NCI-H1930 (cell line): ENCODE measurements at places on chromosomes 3 and 15.

DNA sequence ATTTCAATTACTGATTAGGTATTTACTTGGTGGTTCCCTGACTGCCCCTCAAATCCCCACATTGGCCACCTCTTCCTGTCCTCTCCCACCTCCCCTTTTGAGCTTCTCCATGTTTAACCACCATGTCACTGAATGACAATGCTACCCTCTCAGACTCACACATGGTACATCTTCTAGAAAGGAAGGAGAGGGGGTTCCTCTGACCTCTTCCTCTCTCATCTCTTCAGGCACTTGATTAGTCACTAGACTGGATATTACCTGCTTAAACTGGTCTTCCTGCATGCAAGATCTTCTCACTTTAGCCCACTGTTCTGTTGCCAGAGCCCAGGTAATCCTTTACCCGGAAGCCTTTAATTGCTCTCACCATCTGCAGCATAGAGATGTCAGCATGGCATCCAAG lies 64.9 kb downstream of the DIPK2A start:
- no peak for DNase-seq

DNA sequence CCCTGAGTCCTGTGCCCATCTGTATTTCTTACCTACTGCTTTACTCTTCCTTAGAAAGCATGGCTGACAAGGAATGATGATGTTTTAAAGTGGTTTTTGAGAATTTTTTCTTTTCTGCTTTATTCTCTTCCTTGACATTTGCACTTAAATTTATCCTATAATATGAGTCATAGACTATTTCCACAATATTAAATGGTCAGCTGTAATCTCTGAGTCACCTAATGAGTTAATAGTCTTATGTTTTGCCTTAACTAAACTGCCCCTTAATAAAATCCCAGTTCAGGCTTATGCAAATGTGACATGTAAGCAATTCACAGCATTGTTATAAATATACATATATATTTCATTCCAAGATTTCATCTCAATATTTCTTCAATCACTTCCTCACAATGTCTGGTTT lies 23.8 kb downstream of the MEIS2 start:
- DNase-seq = no peak

DNA sequence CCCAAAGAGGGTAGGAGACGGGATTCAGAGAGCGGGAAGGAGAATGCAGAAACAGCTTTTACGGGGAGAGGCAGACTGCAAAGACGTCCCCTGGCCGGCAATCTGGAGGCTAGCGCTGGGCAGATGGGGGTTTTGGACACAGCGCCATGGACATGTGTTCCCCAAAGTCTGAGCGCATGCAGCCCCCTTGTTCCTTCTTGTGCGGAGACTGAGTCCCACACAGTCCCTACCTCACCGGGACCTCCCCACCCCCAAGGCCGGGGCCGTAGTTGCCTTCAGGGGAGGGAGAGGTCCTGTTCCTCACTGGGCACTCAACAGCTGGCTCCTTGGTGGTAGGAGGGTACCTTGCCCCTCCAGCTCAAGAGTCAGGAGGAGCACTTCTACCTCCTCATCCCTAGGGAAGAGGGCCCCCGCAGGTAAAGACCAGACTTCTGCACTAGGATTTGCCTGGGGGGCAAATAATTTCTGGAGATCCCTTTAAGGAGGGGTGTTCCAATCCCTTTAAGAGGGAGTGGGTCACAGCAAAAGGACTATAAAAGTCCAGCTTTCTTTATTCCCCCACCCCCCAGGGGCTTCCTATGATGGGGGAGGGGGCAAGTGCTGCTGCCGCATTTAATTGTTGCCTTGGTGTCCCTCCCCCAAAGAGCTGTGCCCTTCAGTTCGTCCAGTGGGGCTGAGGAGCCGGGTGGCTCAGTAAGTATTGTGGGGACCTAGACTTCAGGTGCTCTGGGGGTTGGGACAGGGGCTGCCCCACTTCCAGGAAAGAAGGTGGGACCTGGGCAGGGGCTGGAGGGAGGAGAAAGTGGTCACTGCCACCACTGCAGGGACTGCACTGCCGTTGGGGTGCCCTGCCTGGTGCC lies 3.6 kb upstream of the BAHD1 start:
- no peak for DNase-seq

GRCh38 chr3:149450281-149450680 lies 24.2 kb upstream of the TM4SF4 start:
- no peak for DNase-seq

GRCh38 chr15:56241374-56242105 lies 2.1 kb downstream of the RFX7 start:
- no peak for DNase-seq

DNA sequence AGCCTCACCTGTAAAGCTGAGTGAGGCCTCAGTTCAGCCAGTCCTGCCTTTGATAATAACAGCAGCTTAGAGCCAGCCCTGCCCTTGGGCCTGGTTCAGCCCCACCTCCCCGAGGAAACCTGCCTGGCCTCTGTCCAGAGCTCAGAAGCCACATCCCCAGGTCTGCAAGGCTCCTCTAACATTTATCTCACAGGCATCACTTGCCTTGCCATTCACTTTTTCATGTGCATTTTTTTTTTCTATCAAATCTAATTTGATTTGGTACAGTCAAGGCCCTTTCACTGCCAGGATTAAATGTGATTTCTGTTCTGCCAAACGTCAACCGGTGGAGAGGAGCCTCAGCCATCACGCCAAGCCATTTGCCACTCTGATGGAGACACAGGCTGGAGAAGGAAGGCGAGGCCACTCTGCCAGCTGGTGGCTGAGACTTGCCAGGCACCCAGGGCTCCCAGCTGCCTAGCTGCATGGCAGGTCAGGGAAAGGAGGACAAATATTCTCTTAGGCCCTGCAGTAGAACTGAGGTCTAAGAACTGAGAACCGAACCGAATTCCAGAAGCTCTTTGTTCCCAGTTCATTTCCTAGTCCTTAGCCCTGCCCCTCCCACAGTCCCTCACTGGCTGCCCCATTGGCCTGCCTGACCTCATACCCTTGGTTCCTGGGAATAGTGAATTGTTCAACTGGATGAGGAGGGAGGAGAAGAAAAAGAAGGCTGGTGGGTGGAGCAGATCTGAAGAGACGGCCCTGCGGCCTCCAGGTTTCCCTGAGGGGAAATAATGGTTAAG lies 76.4 kb downstream of the SPSB4 start:
- no peak for DNase-seq

GRCh38 chr3:50078091-50078490 lies 10.6 kb upstream of the RBM5 start:
- no peak for DNase-seq

DNA sequence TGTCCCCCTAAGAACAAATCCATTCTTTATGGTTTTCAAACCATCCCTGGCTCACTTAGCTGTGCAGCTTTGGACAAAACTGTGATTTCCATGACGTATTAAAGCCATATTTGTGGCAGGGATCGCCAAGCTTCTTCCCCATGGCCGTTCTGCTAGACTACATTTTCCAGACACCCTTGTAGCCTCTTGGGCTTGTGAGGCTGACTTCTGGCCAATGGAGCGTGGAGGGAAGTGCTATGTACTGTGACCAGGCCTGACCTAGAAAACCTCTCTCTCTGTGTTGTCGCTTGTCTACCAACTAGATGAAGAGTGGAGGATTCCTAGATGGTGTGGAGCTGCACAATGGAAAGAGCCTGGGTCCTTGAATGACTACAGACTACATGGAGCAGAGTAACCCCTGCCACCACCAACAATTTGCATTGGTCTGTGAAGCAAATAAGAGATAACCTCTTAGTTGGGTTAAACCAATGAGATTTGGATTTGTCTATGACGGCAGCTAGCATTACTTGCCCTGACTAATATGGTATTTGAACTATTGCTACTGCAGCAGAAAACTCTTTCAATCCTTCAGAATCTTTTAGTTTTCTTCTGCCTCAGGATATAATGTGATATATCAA lies 22.1 kb upstream of the MGLL start:
- no peak for DNase-seq

DNA sequence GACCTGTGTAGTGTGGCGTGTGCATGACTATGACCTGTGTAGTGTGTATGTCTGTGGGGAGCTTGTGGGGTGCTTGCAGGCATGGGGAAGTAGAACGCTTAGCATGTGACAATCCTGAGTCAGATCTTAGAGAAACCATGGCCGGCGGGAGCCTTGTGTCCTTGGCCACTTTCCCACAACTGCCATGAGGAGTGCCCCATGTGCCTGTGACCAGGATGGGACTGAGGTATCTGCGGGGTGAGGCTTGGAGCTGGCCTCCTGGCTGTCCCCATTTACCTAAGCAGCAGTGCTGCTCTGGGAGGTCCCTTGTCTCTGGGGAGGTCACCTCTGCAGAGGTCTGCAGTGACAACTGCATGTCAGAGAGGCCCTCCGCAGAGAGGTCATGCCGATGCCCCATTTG lies 23.6 kb downstream of the TRPM1 start:
- no peak for DNase-seq

DNA sequence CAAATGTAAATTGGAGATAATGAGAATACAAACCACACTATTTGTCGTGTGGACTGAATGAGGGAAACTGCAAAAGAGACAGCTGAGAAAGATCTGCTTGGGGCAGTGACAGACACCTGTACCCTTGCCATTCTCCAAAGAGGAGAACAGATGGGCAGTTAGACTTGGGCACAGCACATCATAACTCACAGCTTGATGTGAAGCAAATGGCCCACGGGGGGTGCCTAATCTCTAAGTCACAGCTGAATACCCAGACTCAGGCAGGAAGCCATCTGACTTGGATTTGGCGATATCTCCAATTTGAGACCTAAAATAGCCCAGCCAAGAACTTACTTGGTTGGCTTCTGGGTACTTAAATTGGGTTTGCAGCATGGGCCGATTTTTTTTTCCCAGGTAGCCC lies 10.0 kb upstream of the SLC6A11 start:
- DNase-seq = no peak

GRCh38 chr3:143951351-143951971 lies 20.2 kb upstream of the DIPK2A start:
- DNase-seq = no peak

DNA sequence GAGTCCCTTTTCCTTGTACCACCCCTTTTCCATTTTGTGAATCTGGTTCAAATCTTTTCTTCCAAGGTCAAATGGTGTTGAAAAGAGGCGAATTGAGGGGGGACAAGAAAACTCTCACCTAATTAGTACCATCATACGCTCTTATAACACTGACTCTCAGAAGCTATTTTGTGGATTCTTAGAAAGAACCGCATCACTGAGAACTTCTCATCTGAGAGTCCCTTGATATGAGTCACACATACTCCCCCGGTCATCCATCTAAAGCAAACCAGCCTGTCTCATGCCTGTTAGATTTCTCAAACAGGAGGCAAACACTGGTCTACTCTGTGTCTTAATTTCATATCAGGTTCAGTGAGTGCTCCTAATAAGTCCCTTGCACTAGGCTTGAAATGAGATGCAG lies 76.5 kb upstream of the SPRED1 start:
- no peak for DNase-seq

DNA sequence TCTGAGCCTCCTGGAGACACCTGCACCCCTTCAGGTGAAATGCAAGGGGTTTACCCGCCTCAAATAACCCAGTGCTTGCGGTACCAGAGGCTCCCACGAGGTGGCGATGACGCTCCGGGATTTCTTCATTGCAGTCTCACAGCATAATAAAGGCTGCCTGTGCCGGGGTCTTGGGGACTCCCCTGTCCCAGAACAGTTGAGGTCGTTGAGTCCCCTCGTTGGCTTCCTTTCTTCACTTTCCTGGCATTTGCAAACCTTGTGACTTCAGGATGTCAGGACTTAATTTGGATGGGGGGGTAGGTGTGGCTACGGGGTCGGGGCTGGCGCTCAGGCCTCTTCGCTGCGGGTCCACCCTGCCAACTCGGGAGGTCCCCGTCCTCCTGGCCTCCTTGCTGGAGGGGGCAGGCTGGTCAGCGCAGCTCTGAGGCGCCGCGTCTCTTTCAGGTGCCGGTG lies 1.3 kb downstream of the GNAT1 start:
- peak; percentile 62 for DNase-seq

DNA sequence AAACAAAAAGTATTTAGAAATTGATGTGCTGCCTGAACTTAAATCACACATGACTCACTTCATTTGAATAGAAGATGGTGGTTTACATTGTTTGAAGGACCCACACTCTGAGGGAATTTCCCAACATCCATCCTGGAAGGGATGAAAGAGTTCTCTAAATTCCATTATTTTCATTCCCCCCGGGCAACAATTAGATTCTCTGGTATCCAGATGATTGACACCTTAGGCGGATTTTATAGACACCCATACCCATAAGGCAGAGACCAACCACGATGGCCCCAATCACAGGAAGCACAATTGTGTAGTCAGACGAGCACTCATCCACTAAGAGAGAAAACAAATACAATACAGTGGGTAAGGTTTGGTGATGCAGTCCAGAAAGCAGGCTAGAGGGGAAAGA lies 24.6 kb upstream of the MCCC1 start:
- no peak for DNase-seq

GRCh38 chr15:74432968-74433591 lies 678 bp downstream of the SEMA7A start:
- DNase-seq = no peak

- no peak for DNase-seq
These were observed 95.0 kb upstream of the HACD2 start for GRCh38 chr3:123679712-123680386.

- no peak for DNase-seq
These were observed 342.3 kb downstream of the LRRC3B start for GRCh38 chr3:26964836-26965235.

GRCh38 chr15:36885771-36886170 lies 214.6 kb downstream of the MEIS2 start:
- no peak for DNase-seq

DNA sequence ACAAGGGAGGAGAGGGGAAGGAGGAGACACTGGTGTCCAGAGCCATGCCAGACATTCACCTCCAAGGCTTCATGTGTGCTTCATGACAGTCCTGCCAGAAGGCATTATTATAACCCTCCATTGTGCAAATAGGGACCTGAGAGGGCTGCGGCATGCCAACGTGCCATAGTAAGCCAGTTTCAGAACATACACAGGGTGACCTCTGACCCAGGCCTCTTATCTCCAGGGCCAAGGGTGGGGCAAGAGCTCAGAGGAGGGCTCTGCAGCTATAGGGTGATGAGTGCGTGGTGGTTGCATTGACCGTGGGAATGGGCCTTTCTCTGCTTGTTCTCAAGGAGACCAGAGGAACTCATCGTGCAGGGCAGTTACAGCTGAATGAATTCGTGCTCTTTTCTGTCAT lies 9.7 kb upstream of the ACSBG1 start:
- DNase-seq = no peak

DNA sequence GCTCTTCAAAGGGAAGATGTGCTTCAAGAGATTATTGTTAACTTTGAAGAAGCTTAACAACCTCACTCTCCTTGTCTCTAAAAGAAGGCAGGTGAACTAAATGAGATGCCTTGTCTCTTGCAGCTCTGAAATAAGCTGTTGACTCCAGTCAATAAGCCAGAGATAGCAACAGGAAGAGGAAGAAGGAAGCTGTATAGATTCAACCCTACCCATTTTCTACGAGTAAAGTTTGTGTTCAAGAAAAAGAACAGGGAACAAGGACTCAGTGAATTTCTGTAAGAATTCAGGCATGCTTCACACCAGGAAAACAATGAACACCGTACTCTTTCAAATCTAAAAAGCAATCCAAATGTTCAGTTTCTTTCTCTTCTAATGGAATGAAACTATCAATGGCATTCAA lies 503.5 kb downstream of the MAGI1 start:
- no peak for DNase-seq

DNA sequence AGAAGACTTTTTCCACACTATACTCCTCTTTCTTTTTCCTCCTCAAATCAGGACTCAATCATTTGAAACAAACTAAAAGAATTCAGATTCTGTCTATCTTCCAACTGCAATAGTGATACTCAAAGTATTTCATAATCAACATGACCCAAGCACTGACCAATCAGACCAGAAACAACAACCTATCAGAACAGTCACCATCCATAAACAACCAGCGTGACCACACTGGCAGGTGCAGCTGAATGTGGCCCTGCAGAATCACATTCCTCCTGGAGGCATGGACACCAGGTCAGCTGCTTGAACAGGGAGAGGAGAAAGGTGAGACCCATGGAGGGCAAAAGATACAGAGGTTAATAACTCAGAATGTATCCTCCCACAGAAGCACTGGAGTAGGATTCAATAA lies 13.3 kb downstream of the HRG start:
- DNase-seq = no peak
